Stimulated activated CD8-positive, alpha-beta memory T cell treated with anti-CD3 and anti-CD28 coated beads, Interleukin-15, amount 100 ng/mL, for 1 hour (primary cell): ENCODE measurements at places on chromosomes 13 and 19.

DNA sequence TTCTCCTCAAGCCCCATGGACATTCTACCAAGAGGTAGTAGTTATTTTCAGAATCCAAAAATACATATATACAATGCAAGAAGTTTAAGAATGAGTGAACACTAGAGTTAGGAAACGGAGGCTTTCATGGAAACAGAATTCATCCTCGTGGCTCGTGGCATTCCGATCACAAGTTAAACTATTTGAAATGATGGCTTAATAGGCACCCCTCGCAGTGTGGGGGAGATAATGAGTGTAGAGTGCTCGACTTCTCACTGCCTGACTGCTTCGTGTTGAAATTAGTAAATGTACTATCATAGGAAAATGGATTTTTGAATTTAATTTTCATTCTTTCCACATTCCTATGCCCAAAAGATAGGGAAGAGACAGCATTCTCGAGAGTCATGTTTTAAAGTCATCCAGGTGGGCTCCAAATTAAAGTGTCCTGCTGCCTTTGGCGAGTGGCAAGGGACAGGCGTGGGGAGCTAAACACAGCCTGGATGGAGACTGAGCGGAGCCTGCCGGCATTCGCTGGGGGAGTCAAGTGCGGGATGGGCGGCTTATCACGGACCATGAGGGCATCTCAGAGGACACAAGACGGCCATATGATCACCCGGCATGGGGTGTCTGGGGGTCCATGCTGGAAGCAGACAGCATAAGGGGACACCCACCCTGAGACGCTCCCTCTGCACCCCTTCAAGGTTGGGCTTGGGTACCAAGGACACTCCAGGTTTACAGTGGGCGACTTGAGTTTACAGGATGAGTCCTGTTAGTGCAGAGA is 165.2 kb downstream of the TEX29 start:
- no peak for DNase-seq

DNA sequence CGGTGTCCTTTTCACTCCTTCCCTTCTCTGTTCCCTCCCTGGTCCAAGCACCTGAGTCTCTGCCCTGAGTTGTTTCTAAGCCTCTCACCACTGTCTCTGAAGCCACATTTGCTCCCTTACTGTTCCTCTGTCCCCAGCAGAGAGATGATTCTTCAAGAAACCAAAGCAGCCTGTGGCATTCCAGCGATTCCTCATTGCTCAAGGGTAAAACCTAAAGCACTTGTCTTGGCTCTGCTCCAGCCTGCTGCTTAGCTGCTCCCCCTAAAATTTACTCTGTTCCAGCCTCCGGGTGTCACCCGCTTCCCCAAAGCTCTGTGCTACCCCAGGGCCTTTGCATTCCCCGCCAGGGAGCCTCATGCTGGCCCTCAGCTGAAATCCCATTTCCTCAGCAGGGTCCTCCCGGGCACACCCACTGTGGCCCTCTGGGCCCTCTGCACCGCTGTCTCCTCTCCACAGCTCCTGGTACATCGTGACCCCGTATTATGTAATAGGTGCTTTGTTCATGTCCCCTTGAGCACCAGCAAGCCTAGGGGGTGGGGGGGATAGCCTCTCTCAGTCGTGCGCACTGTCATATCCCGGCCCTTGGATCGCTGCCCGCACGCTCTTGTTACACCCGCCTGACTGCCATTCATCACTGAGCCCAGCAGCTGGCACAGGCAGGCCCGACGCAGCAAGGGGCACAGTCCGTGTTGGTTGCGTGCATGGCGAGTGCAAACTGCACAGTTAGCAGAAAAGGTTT is 15.8 kb downstream of the TECR start:
- DNase-seq: no peak

DNA sequence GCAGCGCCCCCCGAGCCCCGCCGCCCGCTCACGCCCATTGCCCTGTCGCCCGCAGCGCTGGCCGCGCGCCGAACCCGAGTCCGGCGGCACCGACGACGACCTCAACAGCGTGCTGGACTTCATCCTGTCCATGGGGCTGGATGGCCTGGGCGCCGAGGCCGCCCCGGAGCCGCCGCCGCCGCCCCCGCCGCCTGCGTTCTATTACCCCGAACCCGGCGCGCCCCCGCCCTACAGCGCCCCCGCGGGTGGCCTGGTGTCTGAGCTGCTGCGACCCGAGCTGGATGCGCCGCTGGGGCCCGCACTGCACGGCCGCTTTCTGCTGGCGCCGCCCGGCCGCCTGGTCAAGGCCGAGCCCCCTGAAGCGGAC is 518 bp downstream of the KLF2 start:
- no peak for DNase-seq

DNA sequence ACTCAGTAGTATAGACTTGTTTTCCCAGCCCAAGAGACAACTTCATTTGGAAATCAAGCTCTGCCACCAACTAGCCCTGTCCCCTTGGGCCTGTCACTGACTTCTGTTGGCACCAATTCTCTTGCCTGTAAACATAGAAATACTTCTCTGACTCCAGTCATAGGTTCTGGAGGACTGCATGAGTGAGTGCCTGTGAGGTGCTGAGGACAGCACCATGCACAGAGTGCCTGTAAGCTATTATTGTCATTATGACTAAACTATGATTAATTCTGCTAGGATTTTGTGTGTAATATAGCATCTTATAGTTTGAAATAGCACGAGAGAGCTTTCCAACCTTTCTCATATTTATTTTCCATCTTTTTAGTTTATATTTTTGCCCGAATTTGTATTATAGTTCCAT is 247.9 kb downstream of the MYO16 start:
- no peak for DNase-seq

DNA sequence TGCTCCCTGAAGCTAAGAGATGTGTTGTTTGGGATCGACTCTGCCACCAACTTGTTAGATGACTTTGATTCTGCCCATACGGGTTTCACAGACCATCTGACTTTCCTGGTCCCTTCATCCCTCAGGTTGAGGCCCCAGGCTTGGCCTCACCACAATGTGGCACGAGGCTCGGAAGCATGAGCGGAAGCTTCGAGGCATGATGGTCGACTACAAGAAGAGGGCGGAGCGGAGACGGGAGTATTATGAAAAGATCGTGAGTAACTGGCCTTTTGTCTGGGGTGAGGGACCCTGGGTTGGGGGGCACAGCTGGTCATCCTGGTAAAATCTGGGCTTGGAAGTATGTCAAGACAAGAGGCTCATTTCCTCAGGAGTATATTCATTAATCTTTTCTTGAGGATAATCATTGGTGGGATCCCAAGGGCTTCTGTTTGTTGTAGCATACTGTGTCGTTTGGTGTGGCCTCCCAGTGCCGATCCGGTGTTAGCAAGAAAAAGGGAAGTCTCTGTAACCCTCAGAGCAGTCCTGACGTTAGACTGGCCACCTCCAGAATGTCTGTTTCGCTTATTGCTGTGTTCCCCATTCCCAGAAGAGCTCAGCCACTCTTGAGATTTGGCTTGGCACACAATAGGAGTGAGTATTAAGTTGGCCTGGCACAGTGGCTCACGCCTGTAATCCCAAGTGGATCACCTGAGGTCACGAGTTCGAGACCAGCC is 1.4 kb downstream of the CLASRP start:
- DNase-seq: no peak

- no peak for DNase-seq
Observed at GRCh38 chr13:63403733-63404132, 1988.1 kb upstream of the PCDH20 start.

DNA sequence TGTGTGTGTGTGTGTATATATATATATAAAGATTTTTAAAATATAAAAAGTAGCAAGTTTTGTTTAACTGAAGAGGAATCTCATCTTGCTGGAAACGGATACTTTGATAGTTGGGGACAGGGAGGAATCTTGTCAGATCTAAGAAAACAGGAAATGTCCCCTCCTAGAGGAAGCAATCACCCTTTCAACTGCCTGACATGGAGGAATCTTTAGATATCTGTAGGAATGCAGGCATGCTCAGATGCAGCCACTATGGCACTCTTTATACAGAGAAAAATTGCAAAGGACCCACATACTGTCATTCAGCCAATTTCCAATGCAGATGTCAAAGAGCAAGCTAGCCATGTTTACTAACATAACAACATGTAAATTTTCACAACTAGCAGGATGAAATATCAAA is 38.8 kb downstream of the ZNF611 start:
- DNase-seq: no peak

DNA sequence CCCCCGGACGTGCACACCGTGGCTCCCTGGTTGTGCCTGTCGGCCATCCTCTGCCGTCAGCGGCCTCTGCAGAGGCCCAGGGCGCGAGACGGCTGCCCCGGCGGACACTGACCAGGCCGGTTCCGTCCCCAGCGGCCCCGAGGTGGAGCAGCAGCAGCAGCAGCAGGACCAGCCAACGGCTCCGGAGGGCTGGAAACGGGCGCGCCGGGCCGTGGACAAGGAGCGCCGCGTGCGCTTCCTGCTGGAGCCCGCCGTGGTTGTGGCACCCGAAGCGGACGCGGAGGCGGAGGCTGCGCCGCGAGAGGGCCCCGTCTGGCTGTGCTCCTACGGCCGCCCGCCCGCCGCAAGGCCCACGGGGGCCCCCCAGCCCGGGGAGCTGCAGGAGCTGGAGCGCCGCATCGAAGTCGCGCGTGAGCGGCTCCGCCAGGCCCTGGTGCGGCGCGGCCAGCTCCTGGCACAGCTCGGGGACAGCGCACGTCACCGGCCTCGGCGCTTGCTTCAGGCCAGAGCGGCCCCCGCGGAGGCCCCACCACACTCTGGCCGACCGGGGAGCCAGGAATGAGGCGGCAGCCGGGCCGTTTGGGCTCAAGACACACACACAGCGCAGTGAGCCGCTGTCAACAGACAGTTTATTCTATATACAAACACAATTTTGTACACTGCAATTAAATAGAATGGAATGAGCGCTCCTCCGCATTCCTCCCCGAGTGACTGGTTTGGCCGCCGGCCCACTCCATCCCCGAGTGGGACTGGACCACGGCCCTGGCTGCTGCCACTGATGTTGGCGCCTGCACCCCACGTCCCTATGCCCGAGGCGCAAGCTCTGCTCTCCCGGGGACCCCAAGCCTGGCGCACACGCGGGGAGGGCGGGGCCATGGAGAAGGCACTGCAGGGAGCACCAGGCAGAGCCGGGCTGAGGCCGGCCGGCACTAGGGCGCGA is 9.1 kb downstream of the GRIN3B start:
- no peak for DNase-seq

DNA sequence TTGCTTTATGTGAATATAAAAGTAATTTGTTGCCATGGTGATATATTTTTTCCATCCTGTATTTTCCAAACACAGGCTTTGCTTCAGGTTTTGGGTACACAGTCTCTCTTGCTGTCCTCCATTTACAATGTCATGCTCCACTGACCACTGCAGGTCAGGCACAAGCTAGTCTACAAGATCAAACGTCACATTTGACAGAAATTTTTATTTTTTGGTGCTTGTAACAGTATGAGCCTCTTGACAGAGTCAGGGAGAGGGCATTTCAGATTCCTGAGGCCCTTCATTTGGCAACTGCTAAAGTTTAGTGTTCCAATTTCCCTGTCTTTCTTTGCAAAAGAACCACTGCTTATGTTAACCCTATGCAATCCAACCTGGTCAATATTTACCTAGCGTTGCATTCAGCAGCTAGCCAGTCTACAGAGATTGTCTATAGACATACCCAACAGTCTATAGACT is 175.0 kb downstream of the RFC3 start:
- DNase-seq: no peak
